ENCODE measurements at places on chromosomes 6 and 20.

DNA sequence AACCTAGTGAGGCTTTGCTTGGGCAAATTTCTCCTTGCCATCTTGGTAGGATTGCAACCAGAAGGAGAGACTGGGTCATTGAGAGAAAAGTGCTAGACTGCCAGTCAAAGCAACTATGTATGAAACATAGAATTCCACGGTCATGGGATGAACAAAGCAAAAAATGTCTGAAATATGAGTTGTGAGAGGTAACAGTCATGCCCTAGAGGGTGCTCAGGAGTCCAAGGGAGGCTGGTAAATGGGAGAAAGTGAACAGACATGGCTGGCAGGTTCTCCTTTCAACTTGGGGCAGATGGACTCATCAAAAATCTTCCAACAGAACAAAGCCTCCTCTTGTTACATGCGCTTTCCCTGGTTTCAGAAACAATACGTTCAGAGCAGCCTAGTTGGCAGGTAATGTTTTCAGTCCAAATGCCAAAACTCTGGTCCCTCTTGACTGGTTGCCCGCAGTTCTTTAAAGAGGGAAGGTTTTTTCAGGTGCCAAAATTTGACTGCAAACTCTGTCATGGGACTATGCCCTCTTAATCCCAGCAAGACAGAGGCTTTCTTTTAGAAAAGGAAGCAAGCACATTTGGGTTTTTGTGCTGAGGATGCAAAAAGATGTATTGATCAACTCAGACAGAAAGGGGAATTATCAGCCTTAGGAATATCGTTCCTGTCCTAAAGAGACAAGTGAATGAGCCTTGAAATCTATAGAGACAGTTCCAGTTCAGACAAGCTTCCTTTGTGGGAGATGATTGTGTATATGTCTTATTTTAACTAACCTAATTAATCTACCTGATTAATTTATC, 68.5 kb upstream of the SASH1 start:
- no peak for DNase-seq
- no peak overlapping the region for H3K4me3 ChIP-seq
- H3K36me3 ChIP-seq, result no peaks in the 10 kb centered on the region
- H3K4me1 ChIP-seq, result no peaks in the 10 kb centered on the region

DNA sequence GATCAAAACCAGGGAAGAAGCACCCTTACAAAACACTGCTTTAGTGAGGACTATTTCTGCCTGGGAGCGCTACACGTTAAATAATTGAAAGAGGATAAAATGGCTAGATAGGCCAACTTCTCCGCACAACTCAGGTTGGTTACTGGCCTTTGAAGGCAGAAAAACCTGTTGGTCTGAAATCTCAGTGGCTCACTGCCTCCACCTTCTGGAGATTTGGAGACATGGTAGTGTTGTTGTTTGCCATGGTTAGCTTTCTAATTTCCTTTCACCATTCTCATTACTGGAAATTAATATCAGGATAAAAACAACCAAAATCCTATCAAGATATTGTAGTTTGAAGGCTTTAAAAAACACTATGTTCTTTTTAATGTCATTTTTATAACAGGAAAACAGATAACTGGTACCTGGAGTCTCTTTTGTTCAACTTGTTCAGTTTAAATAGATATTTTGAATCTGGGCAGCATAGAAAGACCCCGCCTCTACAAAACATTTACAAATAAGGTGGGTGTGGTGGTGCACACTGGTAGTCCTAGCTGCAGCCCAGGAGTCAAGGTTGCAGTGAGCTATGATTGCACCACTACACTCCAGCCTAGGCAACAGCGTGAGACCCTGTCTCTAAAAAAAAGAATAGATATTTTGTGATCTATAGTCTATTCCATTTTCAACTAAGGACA, 27.5 kb upstream of the BCLAF1 start:
- no peaks in the 10 kb centered on the region for H3K4me1 ChIP-seq
- no peak for DNase-seq
- no peak overlapping the region for H3K27ac ChIP-seq
- no peak overlapping the region for H3K4me3 ChIP-seq
- no peaks in the 10 kb centered on the region for H3K36me3 ChIP-seq

DNA sequence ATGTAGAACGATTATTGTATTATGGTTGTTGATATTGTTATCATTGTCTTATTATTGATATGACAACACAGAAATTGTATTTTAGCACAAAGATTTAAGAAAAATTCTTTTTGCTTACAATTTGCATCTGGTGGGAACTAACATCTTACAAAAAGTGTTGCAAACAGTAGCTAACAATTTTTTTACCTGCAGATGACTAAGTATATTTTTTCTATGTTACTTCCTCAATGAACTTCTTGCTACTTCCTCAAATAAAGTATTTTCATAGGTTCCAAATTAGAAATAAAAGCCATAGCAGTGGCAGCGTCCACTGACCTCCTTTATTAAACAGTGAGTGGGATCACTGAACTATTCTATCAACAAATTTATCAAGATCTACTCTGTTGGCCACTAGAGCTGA, 847.0 kb downstream of the PHF3 start:
- DNase-seq, result no peak
- no peak overlapping the region for H3K27ac ChIP-seq
- H3K4me1 ChIP-seq, result no peaks in the 10 kb centered on the region
- H3K27me3 ChIP-seq, result no peaks in the 10 kb centered on the region
- no peak overlapping the region for H3K4me3 ChIP-seq

GRCh38 chr6:16747232-16748024, 13.8 kb downstream of the ATXN1 start:
- H3K4me1 ChIP-seq, result no peaks in the 10 kb centered on the region
- H3K36me3 ChIP-seq, result no peaks in the 10 kb centered on the region
- H3K27me3 ChIP-seq, result no peaks in the 10 kb centered on the region
